Smooth muscle cell of the coronary artery (primary cell): ENCODE measurements at places on chromosomes 7 and 10. TPM values are rescaled to one million over a fixed set of nuclear protein-coding genes. Genes with fewer than 3 reads are reported as not detected.

The ECHS1 gene
- total RNA-seq = 30.3 and 69.2 TPM in 2 replicates

The RTKN2 gene
- 0.23 and 6.8 TPM in 2 replicates for total RNA-seq

The KNDC1 gene
- 0.23 and 1.6 TPM in 2 replicates for total RNA-seq

The PRSS37 gene
- total RNA-seq = not detected in 2 replicates

The OR6B1 gene
- not detected in 2 replicates for total RNA-seq

The MYOZ1 gene
- total RNA-seq = 0.23 TPM in 1 of 2 replicates, not detected in the other

The COA1 gene
- total RNA-seq = 18.4 and 41.0 TPM in 2 replicates

The MALSU1 gene
- 52.3 and 92.6 TPM in 2 replicates for total RNA-seq

The ZNF518A gene
- 7.4 and 9.5 TPM in 2 replicates for total RNA-seq
